ENCODE measurements at places on chromosomes 6 and 20.

DNA sequence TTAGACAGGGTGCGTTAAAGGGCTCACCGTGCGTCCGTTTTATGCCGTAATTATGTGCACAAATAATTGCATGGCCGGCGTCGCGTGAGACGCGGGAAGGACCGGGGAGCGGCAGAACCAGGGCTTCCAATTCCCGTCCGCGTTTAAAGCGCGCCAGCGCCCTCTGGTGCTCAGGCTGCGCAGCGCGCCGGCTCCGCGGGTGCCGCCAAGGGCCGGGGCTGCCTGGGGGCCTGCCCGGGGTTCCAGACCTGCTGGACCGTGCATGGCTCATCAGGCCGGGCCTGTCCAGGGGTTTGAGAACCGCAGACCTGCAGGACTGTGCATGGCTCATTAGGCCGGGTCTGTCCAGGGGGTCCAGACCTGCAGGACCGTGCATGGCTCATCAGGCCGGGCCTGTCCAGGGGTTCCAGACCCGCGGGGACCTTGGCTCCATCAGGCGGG, 369.0 kb downstream of the THBS2 start:
- no peak for DNase-seq

- no peak for DNase-seq
Observed at GRCh38 chr6:26172608-26172968, 85.4 kb downstream of the HFE start.

GRCh38 chr6:124148236-124148957, 344.7 kb downstream of the NKAIN2 start:
- no peak for DNase-seq

GRCh38 chr6:126905917-126906316, 212.6 kb upstream of the RSPO3 start:
- DNase-seq, result no peak

- no peak for DNase-seq
Observed at GRCh38 chr20:8220716-8221115, 88.7 kb downstream of the PLCB1 start.

All from vagina (tissue), 2 donors.